Neuronal stem cell (in vitro differentiated cells): ENCODE measurements at places on chromosomes 5 and 9.

GRCh38 chr5:170628691-170629565, 125.1 kb downstream of the KCNIP1 start:
- no peak for DNase-seq

DNA sequence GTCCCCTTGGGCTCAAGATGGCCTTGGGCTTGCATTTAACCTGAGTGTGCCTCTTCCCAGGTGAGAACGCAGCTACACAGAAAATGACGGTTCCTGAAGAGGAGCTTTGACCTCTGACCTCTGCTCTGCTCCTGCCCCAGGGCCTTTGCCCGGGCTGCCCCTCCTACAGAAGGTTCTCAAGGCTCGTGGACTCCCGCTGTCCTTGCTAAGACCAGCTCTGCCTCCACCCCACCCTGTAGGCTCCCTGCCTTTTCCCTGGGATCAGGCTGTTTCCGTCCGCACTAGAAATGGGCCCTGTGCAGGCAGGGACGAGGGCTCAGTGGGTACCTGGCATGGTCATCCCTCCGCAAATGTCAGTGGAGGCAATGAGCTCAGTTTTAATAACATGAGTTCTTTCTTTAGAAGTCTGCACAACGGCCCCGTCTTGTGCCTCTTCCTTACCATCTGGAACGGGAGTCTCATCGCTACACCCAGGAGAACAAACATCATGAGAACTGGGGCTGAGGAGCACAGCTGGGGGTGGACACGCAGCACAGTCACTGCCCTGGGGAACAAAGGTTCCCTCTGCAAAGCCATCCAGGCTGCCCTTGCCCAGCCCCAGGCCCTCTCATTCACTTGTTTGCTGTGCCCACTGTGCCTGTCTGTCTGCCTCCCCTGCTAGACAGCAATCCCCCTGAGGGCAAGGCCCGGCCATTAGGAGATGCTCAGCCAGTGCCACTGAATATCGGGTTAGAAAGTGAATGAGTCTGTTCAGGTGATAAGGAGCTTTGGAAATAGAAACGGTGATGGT, 26.7 kb upstream of the LPCAT1 start:
- DNase-seq: no peak

- DNase-seq: no peak
Observed at GRCh38 chr5:170186156-170186555, 46.6 kb upstream of the C5orf58 start.

GRCh38 chr9:82987370-82988189, 75.4 kb downstream of the RASEF start:
- DNase-seq: no peak

DNA sequence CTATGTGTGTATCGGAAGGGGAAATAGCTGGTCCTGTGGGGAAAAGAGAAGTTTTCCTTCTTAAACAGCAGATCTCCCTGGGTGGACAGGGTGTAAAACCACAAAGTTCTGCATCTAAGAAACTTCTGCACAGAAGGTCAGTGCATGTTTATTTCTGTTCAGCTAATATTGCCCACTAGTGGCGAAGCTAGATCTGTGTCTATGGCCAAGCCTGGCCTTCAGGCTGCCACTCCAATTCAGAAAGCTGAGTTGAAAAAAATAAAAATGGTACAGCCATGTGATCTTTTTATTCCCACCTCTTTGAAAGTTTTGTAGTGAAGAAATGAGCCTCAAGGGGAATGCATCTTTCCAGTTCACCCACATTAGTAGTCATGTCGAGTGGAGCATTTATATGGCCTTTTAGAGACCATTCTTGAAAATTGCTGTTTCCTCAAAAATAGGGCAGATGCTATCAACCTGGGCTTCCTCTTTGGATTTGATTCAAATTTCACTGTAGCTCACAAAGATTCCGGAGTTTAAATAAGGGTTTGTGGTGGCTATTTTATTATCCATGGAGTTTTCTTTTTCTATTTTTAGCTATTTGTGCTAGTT, 488.0 kb downstream of the PRELID2 start:
- peak; percentile 42 for DNase-seq

- no peak for DNase-seq
Observed at GRCh38 chr5:15518786-15519185, 18.8 kb downstream of the FBXL7 start.

DNA sequence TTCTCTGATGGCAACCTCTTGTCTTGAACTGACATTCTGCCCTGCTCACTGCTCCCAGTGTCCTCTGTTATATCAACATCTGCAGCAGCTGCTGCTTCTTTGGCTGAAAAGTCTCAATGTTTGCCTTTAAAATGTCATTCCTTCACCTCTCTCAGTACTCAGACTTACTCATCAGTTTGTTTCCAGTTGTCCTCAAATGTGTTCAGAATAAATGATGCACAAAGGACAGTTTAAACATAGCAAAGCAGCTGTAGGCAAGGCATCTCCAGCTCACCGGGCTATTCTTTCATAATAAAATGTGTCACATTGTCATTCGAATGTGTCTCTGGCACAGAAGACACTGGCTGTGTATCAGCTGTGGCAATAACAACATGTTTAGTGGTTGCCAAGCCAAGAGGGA, 590.9 kb upstream of the ZNF608 start:
- DNase-seq: no peak

DNA sequence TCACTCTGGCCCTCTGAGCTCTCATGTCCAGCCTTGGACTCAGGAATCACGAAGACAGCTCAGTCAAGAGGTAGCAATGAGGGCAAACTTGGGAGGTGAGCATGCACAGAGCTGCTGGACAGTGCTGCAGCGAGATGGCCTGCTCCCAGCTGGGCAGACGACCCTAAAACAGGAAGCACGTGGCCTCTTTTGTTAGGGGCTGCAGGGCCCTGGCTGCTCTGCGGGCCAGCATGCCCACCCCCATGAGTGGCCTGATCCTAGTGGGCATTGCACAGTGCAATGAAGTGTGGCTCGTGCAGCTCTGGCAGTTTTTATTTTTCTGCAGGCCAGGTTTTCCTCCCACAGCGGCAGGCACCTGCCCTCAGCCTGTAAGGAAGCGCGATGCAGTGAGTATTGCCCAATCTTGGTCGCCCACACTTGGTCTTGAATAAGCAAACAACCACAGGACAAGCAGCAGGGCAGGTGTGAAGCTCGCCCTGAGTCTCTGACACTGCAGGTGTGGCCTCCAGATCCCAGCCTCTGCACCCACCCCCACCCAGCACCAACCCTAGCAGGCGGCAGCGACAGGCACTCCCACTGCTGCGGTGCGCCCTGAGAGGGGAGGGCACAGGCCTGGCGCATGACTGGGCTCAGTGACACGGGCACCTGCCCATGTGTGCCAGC, 60.8 kb downstream of the SEMA4D start:
- no peak for DNase-seq

DNA sequence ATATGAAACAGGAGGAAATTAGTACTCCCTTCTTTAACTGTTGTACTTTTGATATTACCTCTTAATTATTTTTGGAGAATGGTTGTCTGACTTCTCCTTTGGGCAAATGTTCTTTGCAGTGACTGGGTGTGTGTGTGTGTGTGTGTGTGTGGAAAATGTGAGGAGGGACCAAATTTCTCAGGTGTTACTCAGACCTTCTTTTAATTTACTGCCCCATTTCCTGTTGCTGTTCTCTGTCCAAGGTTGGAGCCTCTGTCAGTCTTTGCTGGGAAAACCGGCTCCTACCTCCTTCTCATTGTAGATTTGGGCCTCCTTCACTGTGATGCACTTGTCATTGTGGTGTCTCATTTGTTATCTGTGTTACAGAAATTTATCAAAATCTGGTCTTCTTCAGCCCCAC, 68.4 kb downstream of the PBX3 start:
- DNase-seq: no peak

DNA sequence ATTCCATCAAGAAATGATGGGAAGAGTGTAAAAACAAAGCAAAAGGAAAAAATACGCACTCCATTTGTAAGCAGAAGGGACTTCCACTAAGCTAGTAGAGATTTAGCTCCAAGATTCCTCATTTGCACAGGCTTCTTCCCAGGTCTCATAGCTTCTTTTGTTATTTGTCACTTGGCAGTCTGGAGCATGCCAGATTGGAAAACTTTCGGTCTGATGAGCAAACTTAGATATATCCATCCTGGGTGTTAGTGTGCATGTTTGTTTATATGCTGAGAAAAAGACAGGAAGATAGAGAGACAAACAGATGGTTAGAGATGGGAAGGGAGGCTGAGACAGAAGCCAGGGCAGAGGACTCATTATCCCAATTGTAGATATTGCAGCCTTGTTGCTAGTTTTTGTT, 1644.5 kb upstream of the NUDT12 start:
- peak; percentile 5 for DNase-seq

DNA sequence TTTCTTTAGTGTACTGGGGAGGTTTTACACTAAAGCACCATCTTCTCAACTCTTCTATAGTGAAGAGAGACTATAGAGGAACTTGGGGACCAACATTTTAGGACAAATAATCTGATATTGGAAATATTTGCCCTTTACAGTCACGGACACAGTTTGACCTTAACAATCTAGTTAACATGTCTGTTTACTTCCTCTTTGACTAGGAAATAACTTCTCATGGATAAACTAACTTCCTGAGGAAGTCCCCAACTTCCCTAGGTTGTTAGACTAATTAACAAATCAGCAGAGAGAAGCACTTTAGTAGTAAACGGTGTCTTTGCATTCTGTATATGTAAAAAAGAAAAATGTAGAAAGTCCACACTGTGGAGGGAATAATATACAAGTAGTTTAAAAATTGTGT, 127.7 kb downstream of the FBXL7 start:
- no peak for DNase-seq

DNA sequence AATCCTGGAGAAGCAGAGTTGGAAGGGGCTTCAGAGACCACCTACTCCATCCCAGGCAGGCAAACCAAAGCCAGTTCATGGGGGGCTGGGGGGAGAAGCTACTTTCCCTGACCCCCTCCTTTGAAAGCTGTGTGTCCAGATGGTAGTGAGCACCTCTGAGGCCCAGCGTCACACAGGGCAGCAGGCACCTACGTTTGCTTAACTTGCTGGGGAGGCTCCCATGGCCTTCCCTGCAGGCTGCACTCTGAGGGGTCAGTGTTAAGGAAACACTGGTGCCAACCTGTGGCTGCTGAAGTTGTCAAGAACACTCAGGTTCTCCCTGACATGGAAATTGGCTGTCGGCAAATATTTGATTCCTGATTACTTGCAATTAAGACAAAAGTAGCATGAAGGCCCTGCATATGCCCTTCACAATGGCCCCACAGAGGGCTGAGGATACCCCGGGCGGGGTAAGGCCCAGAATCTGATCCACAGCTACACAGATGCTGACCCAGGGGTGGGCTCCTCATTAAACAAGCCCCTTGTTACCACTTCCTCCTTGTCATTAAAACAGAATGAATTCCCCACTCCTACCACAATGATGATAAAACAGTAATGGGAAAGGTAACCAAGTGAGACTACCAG, 208.5 kb downstream of the FSTL4 start:
- no peak for DNase-seq

DNA sequence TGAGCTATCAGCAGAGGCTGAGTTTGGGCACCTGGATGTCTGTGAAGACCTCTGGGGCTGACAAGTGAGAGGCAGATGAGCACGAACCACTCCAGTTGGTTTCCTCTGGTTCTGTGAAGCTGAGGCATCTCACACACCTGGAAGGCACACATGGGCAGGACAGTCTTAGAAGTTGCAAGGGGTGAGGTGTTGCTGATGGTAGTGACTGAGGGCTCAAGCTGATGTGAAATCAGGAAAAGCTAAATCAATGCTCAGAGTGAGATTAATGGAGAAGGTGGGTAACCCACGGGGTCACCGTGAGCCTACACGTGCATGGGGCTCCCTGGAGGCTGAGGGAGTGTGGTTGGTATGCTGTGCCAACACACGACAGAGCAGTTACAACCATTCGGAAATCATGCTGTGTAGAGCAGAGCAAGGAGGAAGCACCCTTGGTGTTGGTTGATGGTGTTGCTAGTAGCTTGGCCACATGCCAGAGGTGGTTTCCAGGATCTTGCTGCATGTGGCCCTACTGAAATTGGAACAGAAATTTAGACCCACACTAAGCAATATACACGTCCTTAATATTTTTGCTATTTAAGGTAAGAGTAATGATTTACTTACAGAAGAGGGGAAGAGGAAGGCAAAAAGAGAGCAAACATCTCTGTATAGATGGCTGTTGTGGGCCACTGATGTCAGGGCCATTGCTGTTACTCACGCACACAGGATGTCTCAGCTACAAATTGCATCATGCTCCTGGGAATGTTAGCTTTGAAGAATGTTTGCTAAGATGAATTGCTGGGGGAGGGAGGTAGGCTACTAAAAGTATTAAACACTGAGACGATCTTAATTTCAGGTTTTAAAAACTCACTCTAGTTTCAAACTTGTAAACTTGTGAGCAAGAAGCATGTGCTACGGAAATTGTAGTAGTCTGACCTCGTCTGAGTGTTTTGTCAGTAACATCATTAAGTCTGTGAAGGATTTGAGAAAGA, 170.5 kb downstream of the ARHGEF28 start:
- DNase-seq: no peak

- no peak for DNase-seq
Observed at GRCh38 chr5:31157720-31158119, 35.8 kb upstream of the CDH6 start.

DNA sequence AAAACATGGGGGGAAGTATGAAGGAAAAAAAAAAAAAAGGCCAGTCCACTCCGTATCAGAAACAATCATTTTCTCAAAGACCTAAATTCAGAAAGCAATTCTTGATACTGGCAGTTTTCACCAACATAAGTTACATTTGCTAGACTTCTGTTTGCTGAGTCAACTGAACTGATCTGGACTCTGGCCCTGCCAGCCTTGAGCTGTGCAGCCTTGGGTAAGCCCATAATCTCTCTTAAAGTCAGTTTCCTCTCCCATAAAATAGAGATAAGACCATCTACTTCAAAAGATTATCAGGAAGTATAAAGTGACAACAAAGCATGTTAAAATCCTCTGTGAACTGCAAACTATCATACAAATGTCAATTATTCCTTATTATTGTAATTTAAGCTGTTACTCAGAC, 106.8 kb downstream of the MAPKAP1 start:
- DNase-seq: no peak

- no peak for DNase-seq
Observed at GRCh38 chr5:179793468-179794139, at the start of gene LTC4S. TSS of gene LTC4S (plus strand) at chr5:179793986. CDS start at chr5:179794081, 95 bp downstream.

GRCh38 chr5:111603446-111603827, 91.1 kb upstream of the STARD4 start:
- no peak for DNase-seq

- no peak for DNase-seq
Observed at GRCh38 chr9:19748278-19749126, 40.3 kb downstream of the SLC24A2 start.

- no peak for DNase-seq
Observed at GRCh38 chr5:65199993-65200675, 281.6 kb downstream of the ADAMTS6 start.

GRCh38 chr9:73611032-73611431, 459.4 kb downstream of the ANXA1 start:
- DNase-seq: no peak

- DNase-seq: no peak
Observed at GRCh38 chr9:99274495-99274894, 52.4 kb downstream of the SEC61B start.

- peak; percentile 69 for DNase-seq
Observed at GRCh38 chr5:157575381-157576020, at the start of gene ADAM19. TSS of gene ADAM19 (minus strand) at chr5:157575775. CDS start at chr5:157575696, 79 bp downstream.
